Natural killer cell (primary cell): ENCODE measurements at places on chromosomes 12 and 14. TPM values are rescaled to one million over a fixed set of nuclear protein-coding genes. Genes with fewer than 3 reads are reported as not detected.

MIP gene
- total RNA-seq, result not detected

ITGB7 gene
- total RNA-seq, result 329 TPM

RASSF3 gene
- total RNA-seq, result 80.5 TPM

ESRRB gene
- total RNA-seq, result 1.3 TPM

SIX4 gene
- total RNA-seq, result not detected

DNA sequence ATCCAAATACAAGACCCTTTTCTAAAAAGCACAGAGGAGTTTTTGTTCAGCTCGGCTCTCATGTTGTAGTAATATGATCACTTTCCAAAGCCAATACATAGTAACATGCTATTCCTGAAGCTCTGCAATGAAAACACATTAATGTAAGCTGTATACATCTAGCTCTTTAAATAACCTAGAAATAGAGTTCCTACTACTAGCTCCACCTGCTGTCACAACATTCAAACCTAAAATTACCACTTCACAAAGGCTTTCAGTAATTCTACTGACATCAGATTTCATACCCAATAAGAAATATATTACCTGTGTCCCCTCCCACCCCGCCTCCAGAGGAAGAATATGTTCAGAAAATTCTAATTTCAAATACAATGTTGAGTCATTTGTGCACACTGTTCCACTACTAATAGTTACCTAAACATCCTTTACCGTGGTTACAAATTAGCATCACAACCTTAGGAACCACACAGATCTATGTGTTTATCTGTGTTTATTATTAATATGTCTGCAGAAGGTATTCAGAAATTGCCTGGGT lies 17.8 kb downstream of the EFCAB11 start:
- H3K36me3 ChIP-seq, result no peaks in the 10 kb centered on the region
- no peak overlapping the region for H3K27ac ChIP-seq
- no peak for DNase-seq

DNA sequence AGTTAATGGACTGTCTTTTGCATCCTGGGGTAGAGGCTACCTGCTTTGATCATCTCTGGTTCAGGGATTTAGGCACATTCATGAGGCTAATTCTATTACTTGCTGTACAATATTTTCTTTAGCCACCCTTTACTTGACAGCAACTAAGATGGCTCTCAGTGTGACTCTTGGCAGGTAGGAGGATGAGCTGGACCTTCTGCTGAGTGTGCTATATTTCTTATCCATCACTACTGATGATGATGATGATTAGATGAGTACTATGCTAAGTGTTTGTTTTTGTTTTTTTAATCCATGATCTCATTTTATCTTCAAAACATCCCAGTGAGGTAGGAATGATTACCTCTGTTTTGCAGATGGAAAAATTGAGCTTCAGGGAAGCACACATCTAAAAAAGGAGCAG lies 152.8 kb upstream of the WSCD2 start:
- H3K27me3 ChIP-seq, result peaks cover 3% of the 10 kb centered on the region
- DNase-seq, result no peak
- H3K27ac ChIP-seq, result no peak overlapping the region
- no peaks in the 10 kb centered on the region for H3K36me3 ChIP-seq
- no peak overlapping the region for H3K4me3 ChIP-seq

- no peak overlapping the region for H3K27ac ChIP-seq
- DNase-seq, result no peak
- peaks cover 31% of the 10 kb centered on the region for H3K4me1 ChIP-seq
- no peak overlapping the region for H3K4me3 ChIP-seq
Measured at GRCh38 chr14:50816395-50817047, 14.4 kb downstream of the NIN start.
